T-helper 2 cell treated with Interferon-gamma antibody and Interleukin-4, amounts not matched to agents 100 ng/mL and 5 ng/mL, for 36 hours (primary cell): ENCODE measurements at places on chromosomes 2 and 18. TPM values are rescaled to one million over a fixed set of nuclear protein-coding genes. Genes with fewer than 3 reads are reported as not detected.

CD207 gene
- total RNA-seq: not detected in 2 replicates

CAPN14 gene
- total RNA-seq: 0.20 and 0.27 TPM in 2 replicates

DNER gene
- not detected in 2 replicates for total RNA-seq

CYBRD1 gene
- 2.0 and 2.7 TPM in 2 replicates for total RNA-seq

ZNF2 gene
- 3.5 and 3.6 TPM in 2 replicates for total RNA-seq

CNTNAP5 gene
- not detected in 2 replicates for total RNA-seq

PLEKHB2 gene
- total RNA-seq: 67.9 and 69.9 TPM in 2 replicates

KDSR gene
- total RNA-seq: 33.8 and 36.8 TPM in 2 replicates

FAM110C gene
- 3.2 and 3.3 TPM in 2 replicates for total RNA-seq

ADRA2B gene
- total RNA-seq: 0.07 and 0.09 TPM in 2 replicates

COL4A3 gene
- not detected in 2 replicates for total RNA-seq

FBLN7 gene
- 8.2 and 9.0 TPM in 2 replicates for total RNA-seq

WNT10A gene
- total RNA-seq: 0.16 and 0.20 TPM in 2 replicates

PRSS56 gene
- total RNA-seq: not detected in 2 replicates

MALL gene
- total RNA-seq: not detected in 2 replicates

GREB1L gene
- not detected in 2 replicates for total RNA-seq

KCNE4 gene
- not detected in 2 replicates for total RNA-seq

PDE1A gene
- total RNA-seq: not detected in 2 replicates

MOGAT1 gene
- total RNA-seq: not detected in 2 replicates

HOXD11 gene
- total RNA-seq: not detected in 2 replicates

DPP10 gene
- not detected in 2 replicates for total RNA-seq

FOXI3 gene
- total RNA-seq: not detected in 2 replicates

GCA gene
- total RNA-seq: 10.2 and 11.3 TPM in 2 replicates

FASTKD2 gene
- 24.0 and 25.1 TPM in 2 replicates for total RNA-seq

TRMT61B gene
- total RNA-seq: 14.3 and 14.8 TPM in 2 replicates

GMCL1 gene
- total RNA-seq: 32.4 and 34.8 TPM in 2 replicates

LRRFIP1 gene
- 200 and 201 TPM in 2 replicates for total RNA-seq

GYPC gene
- 149 and 153 TPM in 2 replicates for total RNA-seq

ALKAL2 gene
- 0.80 and 2.1 TPM in 2 replicates for total RNA-seq

RNF125 gene
- 52.8 and 54.7 TPM in 2 replicates for total RNA-seq

AQP4 gene
- not detected in 2 replicates for total RNA-seq

ABCG5 gene
- total RNA-seq: not detected in 2 replicates

CGREF1 gene
- total RNA-seq: 2.9 and 3.1 TPM in 2 replicates

FHL2 gene
- 6.1 and 6.5 TPM in 2 replicates for total RNA-seq

GLI2 gene
- 0.36 and 0.43 TPM in 2 replicates for total RNA-seq

NDC80 gene
- total RNA-seq: 72.8 and 73.2 TPM in 2 replicates

STAT4 gene
- 91.2 and 93.2 TPM in 2 replicates for total RNA-seq

EN1 gene
- total RNA-seq: not detected in 2 replicates
